MG63 (cell line): ENCODE measurements at places on chromosomes 2 and 18. TPM values are rescaled to one million over a fixed set of nuclear protein-coding genes. Genes with fewer than 3 reads are reported as not detected.

GRCh38 chr2:152175368-152176112 is at the start of gene STAM2:
Gene STAM2, minus strand, starts transcription at chr2:152175763. Its CDS starts 121 bp downstream, at chr2:152175642.
- peak; percentile 88 for DNase-seq

DNA sequence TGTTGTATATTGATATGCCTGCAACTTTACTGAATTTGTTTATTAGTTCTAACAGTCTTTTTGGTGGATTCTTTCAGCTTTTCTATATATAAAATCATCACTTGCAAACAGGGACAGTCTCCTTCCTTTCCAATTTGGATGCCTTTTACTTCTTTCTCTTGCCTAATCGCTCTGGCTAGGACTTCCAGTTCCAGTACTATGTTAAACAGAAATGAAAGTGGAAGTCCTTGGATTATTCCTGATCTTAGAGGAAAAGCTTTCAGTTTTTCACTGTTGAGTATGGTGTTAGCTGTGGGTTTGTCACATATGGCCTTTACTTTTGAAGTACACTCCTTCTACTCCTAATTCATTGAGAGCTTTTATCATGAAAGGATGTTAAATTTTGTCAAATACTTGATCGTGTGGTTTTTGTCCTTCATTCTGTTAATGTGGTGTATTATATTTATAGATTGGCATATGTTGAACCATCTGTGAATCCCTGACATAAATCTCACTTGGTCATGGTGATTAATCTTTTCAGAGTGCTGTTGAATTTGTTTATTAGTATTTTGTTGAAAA is 52.9 kb downstream of the REL start:
- DNase-seq, result no peak

The EPB41L3 gene
- total RNA-seq, result not detected in 2 replicates

The UNC80 gene
- not detected in 2 replicates for total RNA-seq

The DCDC2C gene
- not detected in 2 replicates for total RNA-seq

- DNase-seq, result no peak
Observed at GRCh38 chr2:105460048-105460732, 61.3 kb upstream of the FHL2 start.

GRCh38 chr2:197929008-197929885 is 124.9 kb downstream of the PLCL1 start:
- no peak for DNase-seq

DNA sequence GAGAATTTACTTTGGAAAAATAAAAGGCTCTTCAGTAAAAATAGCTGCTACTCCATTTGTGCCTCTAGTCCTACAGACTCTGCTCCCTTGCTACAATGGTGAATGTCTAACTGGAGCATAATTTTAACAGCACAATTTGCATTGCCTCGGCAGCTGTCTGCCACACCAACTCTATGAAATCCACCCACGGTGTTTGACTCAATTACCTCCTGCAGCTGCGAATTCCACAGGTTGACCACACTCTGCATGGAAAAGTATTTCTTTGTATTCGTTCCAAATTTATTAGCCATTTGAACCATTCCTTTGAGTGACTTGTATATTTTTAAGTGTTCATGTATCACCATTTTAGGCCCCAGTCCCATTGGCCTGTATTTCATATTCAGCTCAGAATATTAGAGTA is 182.1 kb upstream of the CCDC68 start:
- DNase-seq, result peak; percentile 8

- no peak for DNase-seq
Observed at GRCh38 chr2:25234738-25235137, 66.4 kb upstream of the POMC start.

DNA sequence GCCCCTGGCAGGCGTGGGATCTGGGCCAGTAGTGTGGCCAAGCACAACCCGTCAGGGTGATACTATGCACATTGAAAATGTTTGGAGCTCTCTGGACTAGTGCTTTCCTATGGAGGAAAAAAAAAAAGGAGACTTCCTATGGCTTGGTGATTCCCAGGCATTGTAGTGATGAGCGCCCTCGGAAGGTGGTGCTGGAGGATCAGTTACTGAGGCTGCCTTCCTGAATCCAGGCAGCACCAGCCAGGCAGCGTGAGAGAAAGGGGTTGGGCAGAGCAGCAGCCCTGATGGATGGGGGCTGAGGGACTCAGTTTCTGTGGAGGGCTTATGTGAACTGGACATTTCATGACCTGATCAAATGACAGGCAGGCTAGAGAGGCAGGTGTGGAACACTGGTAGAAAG is 70.9 kb downstream of the CHRNA1 start:
- DNase-seq, result no peak

DNA sequence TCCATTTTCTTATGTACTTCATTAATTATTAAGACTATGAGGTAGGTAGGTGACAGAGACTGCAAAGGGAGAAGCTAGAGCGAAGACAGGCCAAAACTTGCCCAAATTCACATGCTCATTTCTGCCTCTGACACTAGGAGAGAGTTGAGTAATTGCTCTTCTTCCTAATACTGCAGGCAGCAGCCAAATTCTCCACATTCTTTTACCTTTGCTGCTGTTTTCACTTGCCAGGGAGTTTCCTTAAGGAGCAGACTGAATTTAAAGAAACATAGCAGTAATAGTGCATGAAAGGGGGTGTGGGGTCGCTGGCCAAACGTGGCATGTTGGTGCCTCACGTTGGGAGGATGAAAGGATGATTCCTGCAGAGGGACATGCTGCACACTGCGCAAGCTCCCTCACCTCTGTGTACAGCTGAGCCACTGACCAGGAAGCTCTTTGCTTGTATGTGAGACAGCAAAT is 12.3 kb downstream of the CRIM1 start:
- no peak for DNase-seq

GRCh38 chr2:202133200-202133908 is 60.3 kb downstream of the KIAA2012 start:
- DNase-seq, result no peak

DNA sequence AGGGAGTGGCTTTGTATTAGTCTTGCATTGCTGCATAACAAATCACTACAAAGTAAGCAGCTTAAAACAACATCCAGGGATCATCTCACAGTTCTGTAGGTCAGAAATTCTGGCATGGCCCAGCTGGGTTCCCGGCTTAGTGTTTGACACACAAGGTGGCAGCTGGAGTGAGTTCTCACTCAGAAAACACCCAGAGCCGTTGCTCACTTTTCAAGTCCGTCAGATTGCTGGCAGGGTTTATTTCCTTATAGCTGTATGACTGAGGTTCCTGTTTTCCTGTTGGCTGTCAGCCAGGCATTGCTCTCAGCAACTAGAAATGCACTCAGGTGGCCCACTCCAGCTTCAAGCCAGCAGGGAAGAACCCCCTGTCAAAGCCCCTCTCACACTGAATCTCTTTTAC is 324.1 kb downstream of the CCDC178 start:
- DNase-seq, result no peak

- DNase-seq, result no peak
Observed at GRCh38 chr18:12336887-12337286, 28.8 kb downstream of the TUBB6 start.

DNA sequence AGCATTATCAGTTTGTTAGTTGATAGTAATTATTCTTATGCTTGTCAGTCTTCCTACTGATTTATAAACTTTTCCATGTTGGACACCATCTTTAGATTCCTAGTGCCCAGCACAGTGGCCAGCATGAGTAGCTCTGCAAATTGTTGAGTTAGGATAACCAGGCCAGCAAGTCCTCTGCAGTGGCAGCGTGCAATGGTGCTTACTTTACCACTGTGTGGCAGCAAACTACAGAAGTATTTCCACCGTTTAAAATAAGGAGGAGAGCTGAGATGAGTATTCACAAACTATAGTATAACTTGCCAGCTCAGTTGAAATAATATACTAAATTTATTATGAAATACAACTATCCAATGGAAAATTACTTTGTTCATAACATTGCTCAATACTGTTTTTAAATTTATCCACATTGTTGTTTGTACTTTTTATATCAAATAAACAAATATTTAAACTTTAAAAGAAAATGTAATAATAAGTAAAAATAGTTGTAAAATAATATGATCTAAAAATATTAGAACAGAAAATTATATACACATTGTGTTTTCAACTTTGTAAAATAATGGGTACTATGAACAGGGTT is 9.3 kb upstream of the THADA start:
- DNase-seq, result peak; percentile 36

The ITPRIPL1 gene
- total RNA-seq, result 4.7 TPM in 2 replicates

GRCh38 chr18:61528961-61529360 is 195.7 kb downstream of the CDH20 start:
- no peak for DNase-seq

DNA sequence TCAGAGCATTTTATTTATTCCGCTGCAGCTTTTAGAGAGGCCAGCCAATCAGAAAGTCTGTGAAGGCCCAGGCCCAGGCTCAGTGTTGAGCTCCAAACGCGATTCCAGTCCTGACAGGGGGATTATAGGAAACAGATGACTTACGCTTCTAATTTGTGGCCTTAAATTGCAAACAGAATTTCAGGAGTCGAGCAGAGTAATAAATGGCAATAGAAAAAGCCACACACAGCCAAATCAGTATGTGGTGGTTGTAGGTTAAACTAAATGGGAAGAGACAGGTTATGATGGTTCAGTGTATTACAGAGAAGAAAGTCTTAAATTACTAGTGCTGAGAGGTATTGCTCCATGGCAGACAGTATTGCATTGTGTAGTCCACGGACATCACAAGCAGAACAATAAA is 131.0 kb upstream of the ZEB2 start:
- peak; percentile 67 for DNase-seq

DNA sequence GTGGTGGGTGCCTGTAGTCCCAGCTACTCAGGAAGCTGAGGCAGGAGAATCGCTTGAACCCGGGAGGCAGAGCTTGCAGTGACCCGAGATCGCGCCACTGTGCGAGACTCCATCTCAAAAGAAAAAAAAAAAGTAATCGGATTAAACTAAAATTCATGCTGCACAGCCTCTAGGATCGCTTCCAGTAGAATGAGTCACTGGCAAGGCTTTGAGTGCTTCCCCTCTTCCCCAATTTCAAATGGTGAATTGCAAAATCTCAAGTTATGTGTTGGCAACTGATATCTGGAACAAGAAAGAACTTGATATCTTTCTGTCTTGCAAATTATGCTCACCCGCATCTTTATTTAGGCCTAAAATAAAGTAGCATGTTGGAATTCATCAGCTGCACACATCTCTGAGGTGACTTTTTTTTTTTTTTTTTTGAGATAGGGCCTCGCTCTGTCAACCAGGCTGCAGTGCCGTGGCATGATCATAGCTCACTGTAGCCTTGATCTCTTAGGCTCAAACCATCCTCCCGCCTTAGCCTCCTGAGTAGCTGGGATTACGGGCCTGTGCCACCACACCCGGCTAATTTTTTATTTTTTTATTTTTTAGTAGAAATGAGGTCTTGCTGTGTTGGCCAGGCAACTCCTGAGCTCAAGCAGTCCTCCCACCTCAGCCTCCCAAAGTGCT is 12.7 kb downstream of the TTC39C start:
- peak; percentile 81 for DNase-seq

The IL36G gene
- total RNA-seq, result not detected in 2 replicates

DNA sequence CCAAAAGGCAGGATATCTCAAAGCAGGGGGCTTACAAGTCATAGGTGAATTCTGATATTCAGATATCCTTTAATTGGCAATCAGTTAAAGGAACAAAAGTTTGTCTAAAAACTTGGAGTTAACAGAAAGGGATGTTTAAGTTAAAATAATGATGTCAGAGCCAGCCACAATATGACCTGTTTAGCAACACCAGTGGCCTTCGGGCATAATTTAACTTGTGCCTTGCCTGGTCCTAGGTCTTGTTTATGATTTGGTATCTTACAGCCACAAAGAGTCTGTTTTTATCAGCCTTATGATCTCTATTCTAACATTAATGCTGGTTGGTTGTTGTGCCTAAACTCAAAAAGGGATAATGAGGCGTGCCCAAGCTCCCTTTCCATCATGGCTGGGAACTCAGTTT is 252.9 kb downstream of the RNF152 start:
- no peak for DNase-seq

- no peak for DNase-seq
Observed at GRCh38 chr2:100417711-100418124, 250 bp upstream of the CHST10 start.

The TPGS2 gene
- total RNA-seq, result 127 and 137 TPM in 2 replicates

- no peak for DNase-seq
Observed at GRCh38 chr18:55539240-55539639, 48.8 kb downstream of the TCF4 start.

The SERPINB7 gene
- total RNA-seq, result 0.99 and 4.7 TPM in 2 replicates

The THSD7B gene
- not detected in 2 replicates for total RNA-seq

- DNase-seq, result peak; percentile 22
Observed at GRCh38 chr18:62399781-62400308, 74.7 kb downstream of the TNFRSF11A start.

- no peak for DNase-seq
Observed at GRCh38 chr2:11904029-11904428, 157.6 kb downstream of the LPIN1 start.

The MMADHC gene
- 207 and 282 TPM in 2 replicates for total RNA-seq

DNA sequence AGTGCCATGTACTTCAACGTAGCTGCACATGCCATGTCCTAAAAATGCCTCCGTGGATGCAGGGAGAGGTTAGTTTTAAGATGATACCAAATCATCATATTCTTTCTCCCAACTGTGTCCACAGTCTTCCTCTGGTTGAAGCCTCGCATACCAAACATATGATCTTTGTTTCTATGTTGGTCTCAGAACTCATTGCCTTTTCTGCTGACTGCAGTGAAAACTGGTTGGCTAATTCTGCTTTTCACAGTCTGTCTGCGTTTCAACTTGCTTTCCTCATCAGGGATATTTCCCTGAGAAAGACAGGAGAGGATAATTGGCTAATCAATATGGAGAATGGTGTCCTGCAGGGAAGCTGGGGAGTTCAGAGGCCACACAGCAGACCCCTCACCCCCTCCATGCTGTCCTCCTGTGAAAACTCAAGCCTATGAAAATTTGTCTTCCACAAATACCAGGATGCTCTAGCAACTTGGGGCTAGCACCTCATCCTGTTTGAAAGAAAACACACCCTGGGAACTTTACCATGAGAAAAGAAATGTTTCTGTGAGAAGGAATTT is 192.2 kb upstream of the PXDN start:
- DNase-seq, result no peak

DNA sequence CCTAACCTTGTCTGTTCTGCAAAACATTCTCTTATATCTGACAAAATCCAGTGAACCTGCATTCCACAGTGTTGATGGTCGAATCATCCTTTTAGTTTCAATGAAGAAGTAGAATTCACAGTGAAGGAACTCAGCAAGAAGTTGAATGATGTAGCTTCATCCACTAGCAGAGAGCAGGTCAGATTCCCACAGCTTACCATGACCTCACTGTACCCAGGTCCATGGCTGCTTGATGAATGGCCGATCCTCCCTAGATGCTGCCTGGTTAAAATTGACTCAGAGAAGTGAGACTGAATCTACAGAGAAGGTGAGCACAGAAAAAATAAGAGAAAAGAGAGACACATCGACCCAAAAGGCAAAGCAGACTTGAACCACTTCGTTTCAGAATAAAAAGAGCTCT is 906.0 kb upstream of the CHAC2 start:
- no peak for DNase-seq

DNA sequence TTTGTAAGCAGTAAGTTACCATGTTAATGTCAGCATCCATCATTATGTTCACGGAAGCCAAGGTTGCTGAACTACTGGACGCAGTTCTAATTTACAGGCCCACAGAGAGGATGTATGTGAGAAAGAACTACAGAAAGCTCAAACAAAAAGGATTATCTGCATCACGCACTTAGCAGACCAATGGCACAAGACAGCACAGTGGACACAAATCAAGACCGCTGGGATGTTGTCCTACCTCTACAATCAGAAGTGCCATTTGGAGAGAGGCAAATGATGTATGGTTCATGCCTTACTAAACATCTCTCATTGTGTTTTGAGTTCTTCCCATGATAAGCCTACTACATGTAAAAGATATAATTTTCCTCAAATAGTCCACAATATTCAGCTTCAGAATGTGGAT is 330.7 kb upstream of the CHAC2 start:
- no peak for DNase-seq
